ENCODE measurements at places on chromosomes 7 and 10. TPM values are rescaled to one million over a fixed set of nuclear protein-coding genes. Genes with fewer than 3 reads are reported as not detected.

Gene MINDY4
- 2.4 TPM for polyA plus RNA-seq

Gene MRLN
- polyA plus RNA-seq: not detected

Gene GIMAP1
- not detected for polyA plus RNA-seq

Gene ZNF467
- polyA plus RNA-seq: 0.32 TPM

Gene ZNF804B
- polyA plus RNA-seq: not detected

Gene SAP25
- not detected for polyA plus RNA-seq

Gene GPR141
- not detected for polyA plus RNA-seq

Gene OR2A1
- not detected for polyA plus RNA-seq

Gene GRID2IP
- 0.02 TPM for polyA plus RNA-seq

Gene KNDC1
- 0.56 TPM for polyA plus RNA-seq

Gene ATG9B
- polyA plus RNA-seq: 0.06 TPM

Gene NEUROG3
- polyA plus RNA-seq: not detected

Gene SDHAF3
- 13.7 TPM for polyA plus RNA-seq

Gene NAT16
- 0.02 TPM for polyA plus RNA-seq

Gene FRMPD2
- not detected for polyA plus RNA-seq

Gene PNLIPRP1
- polyA plus RNA-seq: not detected

Gene SPDYE9
- polyA plus RNA-seq: 0.06 TPM

Gene GNAI1
- 31.9 TPM for polyA plus RNA-seq

Gene HSPA12A
- 20.5 TPM for polyA plus RNA-seq

Gene BCCIP
- polyA plus RNA-seq: 63.8 TPM

Gene FAM180A
- polyA plus RNA-seq: 5.5 TPM

Gene BHLHA15
- not detected for polyA plus RNA-seq

Gene BEND7
- polyA plus RNA-seq: 2.1 TPM

Gene AASS
- 16.1 TPM for polyA plus RNA-seq

Gene LIPK
- not detected for polyA plus RNA-seq

Gene FBXO24
- 0.29 TPM for polyA plus RNA-seq

Gene PAX4
- not detected for polyA plus RNA-seq

Gene PRLHR
- not detected for polyA plus RNA-seq

Gene TRIM24
- polyA plus RNA-seq: 7.1 TPM

Gene PNLIPRP3
- polyA plus RNA-seq: not detected

Gene PTF1A
- polyA plus RNA-seq: not detected

Gene DNAJB9
- 7.8 TPM for polyA plus RNA-seq

Gene LRRD1
- polyA plus RNA-seq: not detected

Gene CPA5
- polyA plus RNA-seq: 0.14 TPM

Gene ECHDC3
- polyA plus RNA-seq: 1.3 TPM
